ENCODE measurements at places on chromosomes 2 and 18.
A peak's percentile ranks its signal among the peaks of the same experiment; 100 is the strongest.

GRCh38 chr2:48092846-48093803 is 186.8 kb upstream of the FBXO11 start:
- no peak overlapping the region for H3K4me3 ChIP-seq
- H3K27me3 ChIP-seq = peaks cover 40% of the 10 kb centered on the region
- DNase-seq = no peak
- no peak overlapping the region for H3K27ac ChIP-seq

DNA sequence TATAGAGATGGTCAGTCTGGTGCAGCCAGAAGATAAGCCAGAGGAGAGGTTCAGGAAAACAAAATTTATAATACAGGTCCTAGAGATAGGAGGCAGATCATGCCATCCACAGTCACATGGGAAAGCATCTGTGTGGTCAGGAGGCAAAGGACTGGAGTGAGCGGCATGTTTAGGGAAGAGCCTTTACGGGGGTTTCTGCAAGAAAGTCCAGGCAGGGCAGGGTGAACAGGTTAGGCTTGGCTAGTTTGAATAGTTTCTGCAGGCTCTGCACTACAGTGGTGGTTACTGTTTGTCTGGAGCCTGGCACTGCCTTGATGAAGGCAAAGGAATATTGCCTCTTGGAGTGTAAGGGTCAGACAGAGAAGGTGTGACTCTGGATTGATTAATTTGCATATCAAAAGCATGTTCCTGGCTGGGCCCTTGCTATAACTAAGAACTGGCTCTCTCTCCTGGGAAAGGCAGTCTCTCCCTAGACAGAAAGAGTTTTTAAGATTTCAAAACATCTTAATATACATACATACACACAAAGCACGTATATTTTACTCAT is 1034.7 kb upstream of the CHAC2 start:
- no peak overlapping the region for H3K27ac ChIP-seq
- H3K27me3 ChIP-seq = no peaks in the 10 kb centered on the region
- no peak overlapping the region for H3K4me3 ChIP-seq
- no peaks in the 10 kb centered on the region for H3K36me3 ChIP-seq
- no peak for DNase-seq

DNA sequence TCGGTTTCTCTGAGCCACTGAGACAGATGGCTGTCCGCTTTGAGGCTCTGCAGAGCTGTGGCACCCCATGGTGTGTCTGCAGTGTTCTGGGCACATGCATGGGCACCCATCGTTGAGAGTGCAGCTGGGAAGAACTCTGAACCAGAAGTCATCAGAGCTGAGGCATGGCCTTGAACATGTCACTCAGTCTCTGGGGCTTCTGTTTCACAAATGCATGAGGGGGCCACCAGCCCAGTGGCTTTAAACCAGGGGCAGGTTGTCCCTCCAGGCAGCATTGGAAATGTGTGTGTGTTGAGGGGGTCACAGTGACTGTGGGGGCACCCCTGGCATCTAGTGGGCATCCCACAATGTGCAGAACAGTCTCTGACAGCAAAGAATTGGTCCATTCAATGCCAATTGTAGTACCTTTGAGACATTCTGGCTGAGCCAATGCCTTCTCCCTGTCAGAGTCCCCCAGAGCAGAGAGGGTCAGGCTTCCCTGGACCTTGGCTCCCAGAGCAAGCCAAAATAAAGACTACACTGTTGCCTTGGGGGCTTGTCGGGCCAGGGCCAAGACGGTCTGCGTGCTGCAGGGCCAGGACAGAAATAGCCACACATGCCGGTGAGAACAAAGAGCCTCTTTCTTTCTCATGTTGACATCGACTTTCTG is 9.3 kb upstream of the PSMD1 start:
- H3K36me3 ChIP-seq = no peaks in the 10 kb centered on the region
- peaks cover 4% of the 10 kb centered on the region for H3K4me1 ChIP-seq
- H3K27me3 ChIP-seq = peaks cover 27% of the 10 kb centered on the region
- H3K27ac ChIP-seq = no peak overlapping the region
- H3K4me3 ChIP-seq = no peak overlapping the region
- DNase-seq = no peak

DNA sequence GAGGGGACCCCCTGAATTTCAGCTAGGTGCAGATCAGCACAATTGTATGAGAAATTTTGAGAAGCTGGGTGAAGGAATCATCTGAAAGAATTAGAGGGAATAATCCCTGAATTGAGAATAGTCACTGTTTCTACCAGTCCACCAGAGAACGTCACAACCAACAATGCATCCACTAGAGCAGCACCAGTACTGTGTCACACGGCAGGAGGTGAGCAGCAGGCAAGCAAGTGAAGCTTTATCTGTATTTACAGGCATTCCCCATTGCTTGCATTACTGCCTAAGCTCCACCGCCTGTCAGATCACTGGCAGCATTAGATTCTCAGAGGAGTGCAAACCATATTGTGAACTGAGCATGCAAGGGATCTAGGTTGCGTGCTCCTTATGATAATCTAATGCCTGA is 40.7 kb downstream of the GDF7 start:
- no peaks in the 10 kb centered on the region for H3K27me3 ChIP-seq
- H3K27ac ChIP-seq = no peak overlapping the region
- no peaks in the 10 kb centered on the region for H3K4me1 ChIP-seq
- no peaks in the 10 kb centered on the region for H3K36me3 ChIP-seq

- H3K4me3 ChIP-seq = no peak overlapping the region
- no peaks in the 10 kb centered on the region for H3K4me1 ChIP-seq
- H3K36me3 ChIP-seq = no peaks in the 10 kb centered on the region
- H3K27ac ChIP-seq = no peak overlapping the region
- DNase-seq = no peak
- H3K27me3 ChIP-seq = no peaks in the 10 kb centered on the region
Observed at GRCh38 chr2:120647487-120647886, 88.2 kb upstream of the GLI2 start.

- H3K4me1 ChIP-seq = peaks cover 2% of the 10 kb centered on the region
- peaks cover 37% of the 10 kb centered on the region for H3K27me3 ChIP-seq
- H3K4me3 ChIP-seq = peak overlapping the region; percentile 75
- no peak overlapping the region for H3K27ac ChIP-seq
Observed at GRCh38 chr2:240831594-240832204, 11.7 kb upstream of the KIF1A start.

GRCh38 chr18:74342416-74343043 is 26.9 kb downstream of the C18orf63 start:
- no peak overlapping the region for H3K4me3 ChIP-seq
- H3K4me1 ChIP-seq = peaks cover 1% of the 10 kb centered on the region
- no peaks in the 10 kb centered on the region for H3K36me3 ChIP-seq
- no peak overlapping the region for H3K27ac ChIP-seq

DNA sequence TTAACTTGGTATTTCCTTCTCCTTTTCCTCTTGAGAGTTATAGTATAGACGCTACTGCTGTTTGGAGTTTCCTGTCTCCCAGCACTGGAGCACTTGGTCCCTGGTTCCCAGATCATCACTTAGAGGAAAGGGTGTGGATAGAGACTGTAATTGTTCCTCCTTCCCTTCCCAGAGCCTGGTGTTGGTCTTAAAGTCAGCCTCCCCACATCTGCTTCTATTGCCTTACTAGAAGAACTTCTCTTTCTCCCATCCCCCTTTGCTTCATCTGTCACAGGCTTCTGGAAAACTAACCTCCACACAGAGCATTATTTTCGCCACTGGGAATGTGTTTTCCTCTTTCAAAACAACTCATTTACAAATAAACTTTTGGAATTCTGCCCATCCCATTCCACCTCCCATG is 131.0 kb downstream of the CCDC85A start:
- DNase-seq = no peak
- H3K4me1 ChIP-seq = no peaks in the 10 kb centered on the region
- H3K27me3 ChIP-seq = no peaks in the 10 kb centered on the region
- H3K27ac ChIP-seq = no peak overlapping the region
- H3K36me3 ChIP-seq = no peaks in the 10 kb centered on the region

GRCh38 chr2:193276988-193277387 is 1082.3 kb upstream of the TMEFF2 start:
- no peak overlapping the region for H3K27ac ChIP-seq
- H3K27me3 ChIP-seq = no peaks in the 10 kb centered on the region
- DNase-seq = no peak

GRCh38 chr2:10229462-10230099 is 73.1 kb upstream of the HPCAL1 start:
- peaks cover 2% of the 10 kb centered on the region for H3K27me3 ChIP-seq
- no peak overlapping the region for H3K4me3 ChIP-seq
- DNase-seq = no peak
- no peak overlapping the region for H3K27ac ChIP-seq
- no peaks in the 10 kb centered on the region for H3K36me3 ChIP-seq
- peaks cover 5% of the 10 kb centered on the region for H3K4me1 ChIP-seq

GRCh38 chr2:196088203-196088602 is 19.6 kb upstream of the DNAH7 start:
- no peak overlapping the region for H3K4me3 ChIP-seq
- no peak for DNase-seq
- no peaks in the 10 kb centered on the region for H3K27me3 ChIP-seq
- H3K27ac ChIP-seq = no peak overlapping the region
- H3K36me3 ChIP-seq = peaks cover 7% of the 10 kb centered on the region
